RKO (cell line): ENCODE measurements at places on chromosomes 7 and 10.

GRCh38 chr7:157132796-157133195 lies 5.9 kb upstream of the UBE3C start:
- DNase-seq, result no peak

GRCh38 chr10:43002596-43002995 lies 74.3 kb upstream of the RET start:
- no peak for DNase-seq

- peak; percentile 94 for DNase-seq
These were observed 78.0 kb downstream of the MALSU1 start for GRCh38 chr7:23377134-23377533.

DNA sequence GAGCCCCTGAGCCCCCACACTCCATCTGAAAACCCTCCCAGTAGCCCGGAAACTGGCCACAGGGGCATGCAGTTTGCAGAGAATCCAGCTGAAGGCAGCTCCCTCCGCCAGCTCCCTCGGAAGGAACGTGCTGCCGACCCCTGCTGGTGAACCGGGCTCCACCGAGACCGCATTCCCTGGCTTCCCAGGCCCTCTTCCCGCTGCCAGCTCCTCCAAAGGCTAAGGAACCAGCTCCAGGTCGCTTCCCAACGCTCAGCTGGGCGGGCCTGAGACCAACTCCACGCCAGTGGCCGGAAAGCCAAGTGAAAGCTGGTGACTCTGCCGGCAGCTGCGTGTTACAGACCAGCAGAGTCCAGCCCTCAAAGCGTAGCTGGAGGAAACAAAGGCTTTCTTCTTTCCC lies 35.8 kb downstream of the GPER1 start:
- no peak for DNase-seq

- DNase-seq, result peak; percentile 79
These were observed 56.8 kb upstream of the FAM171A1 start for GRCh38 chr10:15427843-15428414.

- DNase-seq, result no peak
These were observed 38.2 kb upstream of the CDK6 start for GRCh38 chr7:92874567-92874966.

- DNase-seq, result no peak
These were observed 37.8 kb downstream of the PFKP start for GRCh38 chr10:3105166-3105565.

GRCh38 chr7:30566596-30566995 lies 28.1 kb upstream of the GARS1 start:
- DNase-seq, result no peak

DNA sequence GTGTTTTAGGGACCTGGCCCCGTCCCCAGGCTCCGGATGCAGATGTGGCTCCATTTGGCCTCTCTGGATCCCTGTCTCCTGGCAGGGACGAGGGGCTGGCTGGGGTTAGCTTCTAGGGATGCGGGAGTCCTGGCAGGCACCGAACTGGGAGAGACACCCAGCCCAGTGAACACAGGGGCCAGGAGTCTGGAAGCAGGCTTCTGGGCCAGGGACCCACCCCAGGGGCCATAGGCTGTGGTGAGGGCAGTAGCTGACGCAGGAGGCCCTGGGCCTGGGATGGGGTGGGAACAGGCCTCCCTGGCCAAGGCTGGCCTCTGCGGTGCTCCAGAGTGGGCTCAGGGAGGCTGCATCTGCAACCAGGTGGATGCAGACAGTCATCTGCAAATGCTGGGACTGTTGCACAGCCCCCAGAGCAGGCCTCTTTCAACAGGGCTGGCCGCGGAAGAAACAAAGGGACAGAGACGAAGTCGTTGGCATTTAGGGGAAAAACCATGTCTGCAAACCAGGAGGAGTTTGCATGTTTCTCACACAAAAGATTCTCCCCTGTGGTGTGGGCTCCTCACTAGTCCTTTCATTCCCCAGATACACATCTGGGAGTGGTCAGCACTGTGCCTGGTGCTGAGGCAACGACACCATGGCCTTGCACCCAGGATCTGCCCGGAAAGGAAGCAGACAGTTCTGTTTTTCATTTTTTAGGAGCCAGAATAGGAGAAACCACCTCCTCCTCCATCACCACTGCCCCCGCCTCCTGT lies 36.4 kb upstream of the ZNF488 start:
- no peak for DNase-seq

DNA sequence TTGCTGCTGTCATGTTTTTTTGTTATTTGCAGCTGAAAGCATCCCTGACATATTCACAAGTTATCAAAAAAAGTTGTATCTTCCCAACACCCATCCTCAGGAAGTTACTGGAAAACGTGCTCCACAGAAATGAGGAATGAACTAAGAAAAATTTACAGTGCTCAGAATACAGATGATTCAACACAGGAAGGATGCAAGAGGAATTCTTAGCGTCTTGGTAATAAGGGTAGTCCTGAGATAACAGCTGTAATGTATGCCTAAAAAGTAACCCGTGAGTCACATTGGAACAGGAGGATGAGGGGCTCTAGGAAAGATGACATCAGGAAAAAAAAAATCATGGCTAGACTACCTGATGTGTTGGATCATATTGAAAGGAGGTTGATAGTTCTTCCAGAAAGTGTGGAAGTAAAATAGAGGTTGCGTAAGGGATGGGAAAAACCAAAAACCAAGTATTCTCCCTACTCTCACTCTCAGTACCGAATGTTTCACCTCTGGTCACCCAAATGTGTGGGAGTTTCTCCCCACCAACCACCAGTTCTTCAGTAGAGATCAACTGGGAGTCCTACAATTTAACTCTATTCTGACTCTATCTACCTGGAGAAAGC lies 3.9 kb downstream of the ADAM12 start:
- peak; percentile 9 for DNase-seq

- DNase-seq, result no peak
These were observed 61.9 kb downstream of the AP3M1 start for GRCh38 chr10:74088722-74089121.

GRCh38 chr10:102394801-102395399 lies 605 bp upstream of the NFKB2 start:
- peak; percentile 64 for DNase-seq

DNA sequence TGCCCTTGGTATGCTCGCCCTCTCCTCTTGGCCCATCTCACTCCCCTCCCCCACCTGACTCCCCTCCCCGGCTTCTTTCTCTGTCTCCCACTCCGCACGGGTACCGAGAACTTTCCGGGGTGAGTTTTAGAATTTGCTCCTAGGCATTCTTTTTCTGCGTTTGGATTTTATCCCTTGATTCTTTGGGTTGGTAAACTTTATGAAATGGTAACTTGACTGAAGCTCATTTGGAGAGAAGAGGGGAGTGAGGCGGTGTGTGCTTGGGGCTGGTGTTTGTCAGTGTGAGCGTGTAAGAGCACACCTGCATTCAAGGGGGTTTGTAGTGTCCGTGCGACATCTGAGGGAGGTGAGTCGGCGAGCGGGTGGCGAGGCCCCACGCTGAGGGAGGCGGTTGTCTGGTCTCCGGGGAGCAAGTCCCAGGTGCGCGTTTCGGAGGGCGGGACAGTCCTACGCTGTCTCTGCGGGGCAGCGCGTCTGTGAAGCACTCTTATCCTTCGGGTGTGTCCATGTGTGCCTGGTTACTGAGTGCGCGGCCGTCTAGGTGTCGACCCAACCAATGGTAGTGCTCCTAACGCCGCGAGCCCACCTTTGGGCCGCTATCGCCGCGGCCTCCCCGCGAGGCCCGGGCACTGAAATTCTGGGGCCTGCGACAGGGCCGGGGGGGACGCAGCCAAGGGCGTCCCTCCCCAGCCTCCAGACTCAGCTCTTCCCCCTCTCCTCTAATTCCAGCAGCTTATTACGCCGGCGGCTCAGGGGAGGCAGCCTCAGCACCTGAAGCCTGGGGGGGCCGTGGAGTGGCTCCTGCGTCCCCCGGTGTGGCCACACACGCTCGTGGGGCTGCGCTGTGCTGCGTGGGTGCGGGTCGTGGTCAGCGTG lies 2.6 kb upstream of the ZNF503 start:
- DNase-seq, result peak; percentile 63

- DNase-seq, result no peak
These were observed 22.3 kb upstream of the ZEB1 start for GRCh38 chr10:31296754-31297153.

DNA sequence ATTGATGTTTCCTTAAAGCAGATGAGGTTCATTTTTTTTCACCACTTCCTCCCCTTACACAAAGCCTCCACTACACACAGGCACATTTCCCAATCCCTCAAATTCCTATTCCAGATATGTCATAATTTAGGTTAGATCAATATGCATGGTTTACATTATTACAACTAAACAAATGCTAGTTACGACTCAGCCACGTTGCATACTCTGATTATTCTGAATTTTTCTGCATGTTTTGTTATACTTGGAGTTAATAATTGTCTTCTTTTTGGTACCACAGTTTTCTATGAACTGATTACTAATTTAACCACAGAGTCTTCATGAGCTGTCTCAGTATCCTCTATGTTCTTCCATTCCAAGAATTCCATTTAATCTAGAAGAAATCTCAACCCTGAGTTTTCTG lies 4.4 kb upstream of the BICC1 start:
- DNase-seq, result no peak

GRCh38 chr7:111356941-111357340 lies 205.4 kb downstream of the IMMP2L start:
- no peak for DNase-seq

- DNase-seq, result no peak
These were observed 14.6 kb downstream of the PPIA start for GRCh38 chr7:44811093-44811492.

DNA sequence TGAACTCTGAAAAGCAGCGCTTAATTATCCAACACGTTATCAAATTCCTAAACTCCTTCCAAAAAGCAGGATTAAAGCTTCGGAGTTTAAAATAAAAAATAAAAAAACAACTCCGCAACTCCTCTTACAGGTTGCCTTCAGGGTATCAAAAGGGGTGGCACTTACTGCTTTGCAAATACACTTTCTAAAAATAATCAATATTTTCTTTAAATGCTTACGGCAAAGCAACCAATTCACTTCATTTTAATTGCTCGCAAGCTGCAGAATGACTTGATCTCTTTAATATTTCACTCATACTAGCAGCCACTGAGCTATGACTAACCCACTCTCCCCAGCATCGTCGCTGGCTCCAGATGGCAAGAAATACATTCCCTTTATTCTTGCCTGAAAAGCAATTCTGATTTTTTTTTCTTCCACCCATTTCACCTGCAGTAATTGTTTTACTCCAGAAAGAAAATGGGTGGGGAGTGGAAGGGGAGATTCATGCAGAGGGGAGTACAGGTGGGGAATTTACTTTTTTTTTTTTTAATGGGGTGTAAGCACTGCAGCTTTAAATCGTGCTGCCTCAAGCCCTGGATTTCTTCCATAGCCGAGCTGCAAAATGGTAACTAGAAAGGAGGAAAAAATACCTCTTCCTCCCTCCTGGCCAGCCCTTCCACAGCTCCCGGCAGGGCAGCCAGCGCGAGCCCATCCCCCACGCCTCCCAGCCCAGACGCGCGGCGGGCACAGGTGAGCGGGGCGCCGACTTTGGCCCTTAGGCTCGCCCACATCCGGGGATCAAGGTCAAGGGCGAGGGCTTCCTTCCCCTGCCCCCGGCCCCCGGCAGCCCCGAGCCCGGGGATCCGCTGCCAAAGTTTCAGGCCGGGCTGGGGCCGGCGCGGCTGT lies 54.2 kb upstream of the FHIP2A start:
- no peak for DNase-seq

DNA sequence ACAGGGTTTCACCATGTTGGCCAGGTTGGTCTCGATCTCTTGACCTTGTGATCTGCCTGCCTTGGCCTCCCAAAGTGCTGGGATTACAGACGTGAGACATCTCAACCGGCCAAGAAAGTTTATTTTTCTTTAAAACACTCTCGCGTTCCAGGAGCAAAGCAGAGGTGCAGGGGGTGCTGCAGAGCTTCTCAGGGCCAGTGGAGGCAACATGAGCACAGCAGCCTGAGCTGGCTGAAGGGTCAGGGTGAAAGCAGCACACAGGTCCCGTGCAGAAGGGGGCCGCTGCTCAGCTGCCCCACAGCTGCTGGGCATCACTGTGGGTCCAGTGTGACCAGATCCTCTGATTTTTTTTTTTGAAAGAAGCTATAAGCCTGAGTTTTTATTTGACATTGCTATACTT lies 46.1 kb downstream of the EPHB4 start:
- DNase-seq, result no peak

DNA sequence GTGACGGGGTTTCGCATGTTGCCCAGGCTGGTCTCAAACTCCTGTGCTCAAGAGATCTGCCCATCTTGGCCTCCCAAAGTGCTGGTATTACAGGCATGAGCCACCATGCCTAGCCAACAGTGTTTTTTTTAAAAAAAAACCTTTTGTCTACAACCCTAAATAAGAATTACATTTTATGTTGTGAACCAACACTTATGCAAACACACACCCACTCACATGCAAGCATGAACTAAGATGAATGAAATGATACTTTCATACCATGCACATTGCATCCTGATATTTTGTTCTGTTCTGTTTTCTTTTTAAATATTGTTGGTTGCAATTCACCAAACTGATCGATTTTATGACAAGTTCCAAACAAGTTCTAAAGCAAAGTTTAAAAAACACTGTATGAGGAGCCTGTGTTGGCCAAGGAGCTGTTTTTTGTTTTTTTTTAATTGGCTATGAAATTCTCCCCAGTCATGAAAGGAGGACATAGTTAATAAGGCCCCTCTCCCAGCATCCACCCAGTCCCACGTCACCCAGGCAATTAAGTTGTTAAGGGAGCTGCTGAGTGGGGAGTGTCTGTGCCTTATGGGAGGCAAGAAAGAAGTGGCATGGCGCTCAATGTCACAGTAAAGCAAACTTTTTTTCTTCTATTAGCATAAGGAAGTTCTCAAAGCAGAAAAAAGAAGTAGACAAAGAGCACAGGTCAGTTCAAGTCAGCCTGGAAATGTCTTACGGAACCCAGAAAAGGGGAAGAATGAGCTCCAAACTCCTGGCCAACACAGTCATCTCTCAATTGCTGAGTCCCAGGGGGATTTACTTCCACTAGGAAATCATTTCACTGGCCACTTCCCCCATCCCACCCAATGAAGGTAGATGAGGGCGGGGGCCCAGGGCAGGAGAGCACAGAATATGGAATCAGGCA lies 50.1 kb downstream of the NOD1 start:
- no peak for DNase-seq

GRCh38 chr10:5551531-5552375 lies 27.0 kb downstream of the CALML3 start:
- DNase-seq, result no peak

GRCh38 chr7:131152766-131153165 lies 174.9 kb upstream of the MKLN1 start:
- DNase-seq, result no peak
